Sciatic nerve (tissue), 2 donors: ENCODE measurements at places on chromosomes 7 and 10. TPM values are rescaled to one million over a fixed set of nuclear protein-coding genes. Genes with fewer than 3 reads are reported as not detected.

CDHR3 gene
- total RNA-seq = 8.2 TPM

EEPD1 gene
- total RNA-seq = 19.3 TPM

MYH16 gene
- not detected for total RNA-seq

KIFBP gene
- 30.4 TPM for total RNA-seq

SFTPD gene
- total RNA-seq = 0.36 TPM

PRTFDC1 gene
- 4.7 TPM for total RNA-seq

LFNG gene
- 20.1 TPM for total RNA-seq

ERVW-1 gene
- 0.22 TPM for total RNA-seq

ITPRID1 gene
- total RNA-seq = not detected

TRPV5 gene
- 0.22 TPM for total RNA-seq

PAPSS2 gene
- 32.3 TPM for total RNA-seq

PIK3AP1 gene
- total RNA-seq = 13.8 TPM

PKD2L1 gene
- total RNA-seq = not detected

SFRP5 gene
- total RNA-seq = 292 TPM

DNA sequence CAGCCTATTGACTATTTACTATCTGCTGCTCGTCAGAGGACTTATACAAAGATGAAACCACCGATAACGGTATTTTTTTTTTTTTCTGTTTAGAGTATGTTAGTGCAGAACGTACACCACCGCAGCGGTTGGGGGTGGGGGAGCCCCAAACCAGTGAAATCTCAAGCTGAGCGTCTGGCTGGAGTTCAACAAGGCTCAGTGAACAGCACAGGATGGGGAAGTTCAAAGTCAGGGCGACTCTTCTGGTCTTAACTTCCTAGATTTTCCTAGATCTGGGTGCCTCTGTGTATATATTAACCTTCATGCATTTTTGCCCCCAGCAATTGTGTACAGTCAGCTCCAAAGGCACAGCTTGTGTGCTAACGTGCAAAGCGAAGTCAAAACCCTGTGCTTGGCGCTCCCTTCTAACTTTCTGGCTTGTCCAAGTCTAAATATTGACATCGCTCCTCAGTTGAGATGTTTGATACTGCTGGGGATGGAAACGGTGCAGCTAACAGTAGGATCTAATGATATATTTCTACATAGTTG lies 1.1 kb downstream of the RHOBTB1 start:
- peak; percentile 72 for DNase-seq

- DNase-seq = no peak
Measured at GRCh38 chr10:104334965-104335650, 3.2 kb downstream of the ITPRIP start.

DNA sequence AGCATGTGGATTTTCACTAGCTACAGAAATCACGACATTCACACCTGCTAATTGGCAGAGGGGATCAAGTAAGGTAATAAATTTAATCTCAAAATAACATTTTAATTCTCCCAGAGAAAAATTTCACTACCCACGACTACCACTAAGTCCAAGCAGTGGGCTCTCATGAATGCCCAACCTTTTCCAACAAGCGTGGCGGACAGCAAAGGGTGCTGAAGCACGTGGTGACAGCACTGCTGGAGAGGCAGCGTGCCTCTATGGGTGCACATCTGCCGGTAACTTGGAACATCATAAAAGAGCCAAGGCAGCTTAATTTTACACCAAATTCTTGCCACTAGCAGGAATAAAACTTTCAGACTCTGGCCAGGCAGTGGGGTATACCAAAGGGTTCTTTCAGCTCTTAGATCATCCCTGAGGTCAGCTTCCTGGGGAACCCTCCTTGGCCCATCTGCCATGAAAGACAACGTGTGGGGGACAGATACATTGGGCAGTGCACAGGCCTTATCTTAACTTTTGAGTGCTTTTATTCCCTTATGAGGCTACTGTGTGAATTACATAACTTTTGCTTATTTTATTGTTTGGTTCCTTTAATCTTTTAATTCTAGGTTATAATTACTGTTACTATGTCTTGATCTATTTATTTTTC lies 206.7 kb upstream of the KCTD7 start:
- DNase-seq = no peak

- no peak for DNase-seq
Measured at GRCh38 chr10:74502963-74503608, 323.3 kb upstream of the KAT6B start.

DNA sequence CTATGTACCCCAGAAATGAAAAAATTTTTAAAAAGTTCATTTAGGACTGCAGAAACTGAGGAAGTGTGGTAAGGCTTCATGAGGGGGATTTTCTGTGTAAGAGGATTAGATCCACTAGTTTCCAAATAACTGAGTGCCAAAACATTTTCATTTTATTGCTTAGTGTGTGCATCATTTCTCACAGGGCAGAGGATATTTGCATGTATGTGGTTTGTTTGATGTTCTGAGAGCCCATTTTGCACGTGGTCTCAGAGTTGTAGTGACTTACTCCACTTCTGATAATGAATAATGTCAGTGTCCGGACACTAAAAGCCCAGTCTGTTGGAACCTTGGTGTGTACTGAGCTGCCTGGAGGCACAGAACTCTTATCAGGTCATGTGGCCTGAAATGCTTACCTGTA lies 299.9 kb downstream of the AUTS2 start:
- no peak for DNase-seq

GRCh38 chr7:69277366-69277765 lies 320.9 kb upstream of the AUTS2 start:
- DNase-seq = no peak

DNA sequence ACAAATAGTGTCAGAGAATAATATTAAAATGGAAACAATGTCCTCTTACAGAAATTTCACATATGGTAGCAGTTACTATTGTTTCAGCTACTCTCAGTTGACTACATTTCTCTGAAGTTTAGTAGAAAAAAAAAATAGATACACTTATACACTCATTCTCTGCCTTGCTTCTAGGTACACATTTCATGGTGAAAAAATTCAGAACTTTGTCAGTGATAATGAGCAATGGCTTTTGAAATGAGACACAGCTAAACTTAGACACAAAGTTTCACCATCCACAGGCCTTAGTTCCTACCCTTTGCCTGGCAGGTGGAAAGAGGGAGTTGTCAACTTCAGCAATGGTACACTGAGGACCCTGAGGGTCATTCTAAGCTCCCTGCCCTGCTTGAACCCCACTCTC lies 69.2 kb downstream of the CPVL start:
- DNase-seq = no peak

DNA sequence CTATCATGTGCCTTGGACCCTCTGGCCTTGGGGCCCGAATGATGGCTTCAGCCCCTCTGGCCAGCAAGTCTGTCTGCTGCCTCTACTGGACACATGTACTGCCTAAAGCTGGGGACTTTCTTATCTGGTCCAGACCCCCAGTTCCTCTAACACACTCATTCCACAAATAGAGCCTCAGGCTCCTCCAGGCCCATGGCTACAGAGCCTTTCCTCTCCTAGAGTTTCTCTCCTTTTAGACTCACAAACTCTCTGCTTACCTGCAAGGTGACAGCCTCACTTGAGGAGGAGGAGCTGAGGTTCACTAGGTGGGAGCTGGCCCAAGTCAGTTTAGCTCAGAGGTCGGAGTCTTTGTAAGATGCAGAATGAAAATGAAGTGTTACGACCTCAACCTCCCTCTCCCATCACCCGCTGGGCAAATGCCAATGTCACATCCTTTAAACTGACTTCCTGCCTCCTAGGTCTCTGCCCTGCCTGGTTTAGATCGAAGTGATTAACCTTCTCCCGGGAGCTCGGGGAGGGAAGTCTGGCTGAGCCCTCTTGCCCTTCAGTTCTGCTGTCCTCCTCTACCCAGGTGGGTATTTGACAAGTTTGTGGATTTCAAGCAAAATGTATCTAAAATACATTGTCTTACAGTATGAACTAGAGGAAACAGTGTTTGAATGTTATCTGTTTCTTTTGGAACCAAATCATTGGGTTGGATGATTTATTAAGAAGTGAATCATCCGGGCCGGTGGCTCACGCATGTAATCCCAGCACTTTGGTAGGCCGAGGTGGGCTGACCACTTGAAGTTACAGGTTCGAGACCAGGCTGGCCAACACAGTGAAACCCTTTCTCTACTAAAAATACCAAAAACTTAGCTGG lies 71.9 kb upstream of the TNS3 start:
- DNase-seq = no peak

GRCh38 chr10:31701546-31701945 lies 227.1 kb downstream of the ARHGAP12 start:
- DNase-seq = no peak

- no peak for DNase-seq
Measured at GRCh38 chr7:123041101-123041500, 45.6 kb upstream of the TAS2R16 start.

GRCh38 chr10:51802030-51802429 lies 102.6 kb upstream of the CSTF2T start:
- no peak for DNase-seq

- DNase-seq = no peak
Measured at GRCh38 chr10:48996-49395, at the start of gene TUBB8. Gene TUBB8, minus strand, starts transcription at chr10:49296. Its CDS starts 58 bp downstream, at chr10:49238.

DNA sequence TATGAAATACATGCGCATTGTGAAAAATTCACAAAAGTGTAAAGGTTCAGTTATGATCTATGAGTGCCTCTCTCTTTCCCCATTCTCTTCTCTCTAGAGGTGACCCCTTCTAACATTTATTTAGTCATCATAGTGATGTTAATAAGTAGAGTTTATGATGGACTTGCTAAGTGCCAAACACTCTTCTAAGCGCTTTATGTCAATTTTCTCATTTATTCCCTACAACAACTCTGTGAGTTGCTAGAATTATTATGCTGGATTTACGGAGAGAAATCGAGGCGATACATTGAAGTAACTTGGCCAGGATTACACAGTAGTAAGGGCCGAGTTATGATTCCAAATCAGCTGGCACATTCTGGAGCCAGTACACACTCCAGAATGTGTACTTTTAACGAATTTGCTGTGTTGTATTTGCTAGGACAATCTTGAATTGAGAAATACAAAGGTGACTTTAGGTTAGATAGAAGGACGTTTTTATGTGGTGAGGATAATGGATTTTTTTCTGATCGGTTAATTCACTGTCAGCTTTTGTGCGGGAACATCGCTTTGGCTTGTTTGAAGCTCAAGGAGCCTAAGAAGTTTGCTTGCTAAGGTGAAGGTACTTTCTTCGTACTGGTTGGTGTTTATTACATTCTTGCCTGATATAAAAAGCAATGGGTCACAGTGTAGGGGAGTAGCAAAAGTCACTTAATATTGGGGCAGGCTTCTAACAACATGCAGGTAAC lies 1.4 kb downstream of the ATRNL1 start:
- DNase-seq = no peak

DNA sequence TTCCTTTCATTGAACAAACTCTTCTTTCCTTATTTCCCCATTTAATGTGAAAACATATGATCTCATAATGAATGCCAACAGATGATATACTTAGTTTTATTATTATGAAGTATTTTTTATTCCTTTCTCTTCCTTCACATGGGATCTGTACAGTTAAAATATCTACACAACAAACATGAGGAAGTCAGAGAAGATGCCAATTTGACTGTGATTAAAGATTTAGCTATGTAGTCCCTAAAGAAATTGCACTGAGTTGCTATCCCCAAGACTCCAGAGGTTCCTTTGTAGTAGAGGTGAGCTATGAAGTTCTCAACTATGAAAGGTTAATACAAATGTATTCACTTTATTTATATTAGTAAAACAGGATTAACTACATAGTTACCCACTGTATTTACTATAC lies 60.6 kb upstream of the LRRN3 start:
- DNase-seq = no peak

GRCh38 chr10:89341649-89342048 lies 13.9 kb downstream of the IFIT3 start:
- DNase-seq = no peak

GRCh38 chr7:33712020-33712414 lies 193.3 kb upstream of the BMPER start:
- DNase-seq = no peak

- DNase-seq = no peak
Measured at GRCh38 chr10:124728071-124728829, 15.9 kb downstream of the FAM53B start.

DNA sequence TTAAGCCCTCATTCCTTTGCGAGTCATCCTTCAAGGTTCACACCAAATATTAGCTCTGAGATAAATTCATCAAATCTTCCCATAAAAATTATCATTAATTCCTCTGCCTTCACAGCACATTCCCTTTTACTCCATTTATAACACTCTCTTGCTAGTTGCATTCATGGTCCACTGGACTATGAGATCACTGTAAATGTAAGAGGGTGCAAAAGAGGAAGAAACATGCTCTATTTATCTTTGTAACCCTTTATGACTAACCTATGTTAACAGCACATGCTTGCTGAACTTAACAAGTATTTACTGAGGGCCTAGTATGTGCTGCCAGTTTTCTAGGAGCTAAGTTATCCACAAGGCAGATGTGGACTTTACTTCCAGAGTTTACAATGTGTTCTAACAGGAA lies 86.7 kb upstream of the TMEM168 start:
- no peak for DNase-seq

DNA sequence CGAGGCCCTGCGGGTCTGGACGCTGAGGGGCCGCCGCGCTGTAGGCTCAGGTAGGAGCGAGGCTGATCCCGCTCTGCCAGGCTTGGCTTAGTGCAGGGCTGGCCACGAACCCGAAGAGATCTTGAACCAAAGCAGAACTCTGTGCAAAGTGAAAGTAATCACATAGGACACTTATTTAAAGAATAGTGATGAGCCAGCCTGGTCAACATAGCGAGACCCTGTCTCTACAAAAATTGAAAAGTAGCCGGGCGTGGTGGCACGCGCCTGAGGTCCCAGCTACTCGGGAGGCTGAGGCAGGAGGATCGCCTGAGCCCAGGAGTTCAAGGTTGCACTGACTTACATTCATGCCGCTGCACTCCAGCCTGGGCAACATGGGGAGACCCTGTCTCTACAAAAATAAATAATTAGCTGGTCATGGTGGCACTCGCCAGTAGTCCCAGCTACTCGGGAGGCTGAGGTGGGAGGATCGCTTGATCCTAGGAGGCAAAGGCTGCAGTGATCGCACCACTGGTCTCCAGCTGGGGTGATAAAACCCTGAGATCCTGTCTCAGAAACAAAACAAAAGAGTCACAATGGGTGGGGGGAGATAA lies 541 bp downstream of the ZSCAN25 start:
- DNase-seq = no peak

DNA sequence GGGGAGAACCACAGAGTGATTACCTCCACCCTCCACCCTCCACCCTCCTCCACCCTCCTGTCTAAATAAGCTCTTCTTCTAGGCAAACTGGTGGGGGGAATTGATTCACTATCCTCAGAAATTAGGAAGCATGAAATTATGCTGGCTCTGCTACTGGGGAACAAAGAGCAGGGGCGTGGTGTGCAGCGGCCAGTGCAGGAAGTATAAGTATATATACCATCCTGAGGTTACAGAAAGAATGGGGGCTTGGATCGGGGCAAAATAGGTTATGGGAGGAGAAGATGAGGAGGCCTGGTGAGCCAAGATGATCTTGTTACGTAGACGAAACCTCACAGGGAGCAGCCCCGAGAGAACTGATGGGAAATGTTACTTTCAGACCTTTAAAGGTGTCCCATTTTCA lies 49.1 kb downstream of the SYPL1 start:
- DNase-seq = no peak

GRCh38 chr10:93593254-93593653 lies 7.8 kb downstream of the RBP4 start:
- no peak for DNase-seq

DNA sequence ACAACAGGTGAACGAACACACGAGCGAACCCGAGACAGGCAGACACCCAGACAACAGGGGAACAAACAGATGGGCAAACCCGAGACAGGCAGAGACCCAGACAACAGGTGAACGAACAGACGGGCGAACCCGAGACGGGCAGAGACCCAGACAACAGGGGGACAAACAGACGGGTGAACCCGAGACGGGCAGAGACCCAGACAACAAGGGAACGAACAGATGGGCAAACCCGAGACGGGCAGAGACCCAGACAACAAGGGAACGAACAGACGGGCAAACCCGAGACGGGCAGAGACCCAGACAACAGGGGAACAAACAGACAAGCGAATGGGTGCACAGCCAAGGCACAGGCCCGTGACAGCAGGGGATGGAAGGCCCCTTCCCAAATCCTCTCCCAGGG lies 264.7 kb downstream of the ELFN1 start:
- no peak for DNase-seq
